ENCODE measurements at places on chromosomes 1 and 21.

- DNase-seq = no peak
Measured at GRCh38 chr1:6476483-6476882, 10.5 kb upstream of the TNFRSF25 start.

DNA sequence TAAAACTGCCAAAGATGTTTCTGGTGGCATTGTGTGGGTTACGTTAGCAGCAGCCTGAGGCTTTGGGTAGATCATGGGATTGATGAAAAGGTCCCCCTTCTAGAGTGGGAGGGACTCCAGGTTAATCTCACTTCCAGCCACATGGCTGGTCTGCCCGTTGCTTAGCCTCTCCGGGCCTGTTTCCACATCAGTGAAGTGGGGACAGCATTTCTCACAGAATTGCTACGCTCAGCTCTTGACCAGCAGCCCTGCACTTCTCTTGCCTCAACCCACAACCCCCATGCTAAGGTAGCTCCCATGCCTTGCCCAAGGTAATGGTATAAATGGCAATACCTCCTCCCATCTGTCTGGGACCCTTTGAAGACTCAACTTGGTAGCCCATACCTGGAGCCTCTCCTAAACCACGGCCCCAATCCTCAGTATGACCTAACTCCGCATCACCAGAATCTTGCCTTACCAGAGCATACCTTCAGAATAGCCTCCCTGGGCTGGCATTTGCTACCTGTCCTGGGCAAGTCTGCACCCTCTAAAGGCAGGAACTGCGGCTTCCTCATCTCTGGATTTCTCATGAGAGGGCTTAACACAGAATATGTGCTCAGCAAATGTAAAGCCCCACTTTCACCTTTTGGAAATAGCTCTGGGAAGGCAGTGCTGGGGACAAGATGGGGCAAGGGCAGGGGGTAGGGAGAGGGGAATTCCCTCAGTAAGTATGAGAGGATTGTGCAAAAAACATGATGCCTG is 10.9 kb upstream of the GUCA2A start:
- DNase-seq = no peak

DNA sequence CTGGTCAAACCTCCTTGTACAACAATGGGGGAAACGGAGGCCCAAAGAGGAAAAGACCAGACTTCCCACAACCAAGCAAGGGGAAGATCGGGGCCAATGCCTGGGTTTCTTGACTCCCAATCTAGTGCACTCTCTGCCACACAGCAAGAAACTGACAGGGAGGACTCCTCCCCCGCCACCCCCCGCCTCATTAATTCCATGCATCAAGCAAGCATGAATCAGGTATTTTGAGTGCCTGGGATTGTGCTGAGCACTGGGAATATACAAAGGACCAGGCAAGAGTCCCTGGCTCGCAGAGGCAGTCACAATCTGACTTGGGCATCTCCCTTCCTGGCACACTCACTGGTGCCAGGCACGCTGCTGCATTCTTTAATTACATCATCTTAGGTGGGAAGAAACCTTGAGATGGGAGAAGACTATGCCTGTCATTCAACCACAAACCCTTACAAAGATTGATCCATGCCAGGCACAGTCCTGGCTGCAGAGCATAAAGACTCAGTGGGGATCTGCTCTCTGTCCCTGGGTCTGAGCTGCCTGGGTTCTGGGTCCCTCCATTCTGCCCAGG is 4.4 kb upstream of the KCNC4 start:
- peak; percentile 41 for DNase-seq

- DNase-seq = no peak
Measured at GRCh38 chr21:39265603-39266002, 47.8 kb downstream of the BRWD1 start.

GRCh38 chr1:164587617-164588501 is 28.9 kb downstream of the PBX1 start:
- no peak for DNase-seq

DNA sequence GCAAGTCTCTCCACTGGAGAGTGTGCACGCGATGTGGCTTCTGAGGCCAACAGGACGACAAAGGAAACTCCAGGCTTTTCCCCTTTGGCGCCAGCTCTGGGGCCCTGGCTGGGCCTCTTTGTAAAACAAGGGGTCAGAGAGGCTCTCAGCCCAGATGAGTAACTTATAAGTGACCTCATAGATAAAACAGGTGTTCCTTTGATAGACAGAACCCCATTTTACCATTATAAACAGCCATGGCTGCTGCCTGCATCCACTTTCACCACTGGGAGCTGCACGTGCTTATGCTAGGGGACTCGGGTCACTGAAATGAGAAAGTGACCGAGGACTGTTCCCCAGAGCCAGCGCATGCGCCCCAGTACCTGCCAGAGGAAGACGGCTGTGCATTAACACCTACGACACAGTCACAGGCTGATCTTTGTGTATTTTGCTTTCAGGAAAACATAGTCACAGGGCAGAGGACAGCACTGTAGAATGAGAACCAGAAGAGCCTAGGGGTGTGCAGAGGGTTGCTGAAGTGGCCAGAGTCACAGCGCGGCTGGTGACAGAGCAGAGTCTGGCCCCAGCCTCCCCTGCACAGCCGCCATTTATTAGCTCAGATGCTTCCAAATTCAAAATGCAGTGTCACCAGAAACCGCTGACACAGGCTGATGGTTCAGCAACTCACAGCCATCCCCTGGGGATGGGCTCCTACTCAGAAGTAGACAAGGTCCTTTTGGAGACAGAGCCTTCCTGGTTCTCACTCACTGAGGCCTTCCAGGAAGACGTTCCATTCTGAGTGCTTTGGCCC is 12.7 kb downstream of the RNF207 start:
- no peak for DNase-seq

DNA sequence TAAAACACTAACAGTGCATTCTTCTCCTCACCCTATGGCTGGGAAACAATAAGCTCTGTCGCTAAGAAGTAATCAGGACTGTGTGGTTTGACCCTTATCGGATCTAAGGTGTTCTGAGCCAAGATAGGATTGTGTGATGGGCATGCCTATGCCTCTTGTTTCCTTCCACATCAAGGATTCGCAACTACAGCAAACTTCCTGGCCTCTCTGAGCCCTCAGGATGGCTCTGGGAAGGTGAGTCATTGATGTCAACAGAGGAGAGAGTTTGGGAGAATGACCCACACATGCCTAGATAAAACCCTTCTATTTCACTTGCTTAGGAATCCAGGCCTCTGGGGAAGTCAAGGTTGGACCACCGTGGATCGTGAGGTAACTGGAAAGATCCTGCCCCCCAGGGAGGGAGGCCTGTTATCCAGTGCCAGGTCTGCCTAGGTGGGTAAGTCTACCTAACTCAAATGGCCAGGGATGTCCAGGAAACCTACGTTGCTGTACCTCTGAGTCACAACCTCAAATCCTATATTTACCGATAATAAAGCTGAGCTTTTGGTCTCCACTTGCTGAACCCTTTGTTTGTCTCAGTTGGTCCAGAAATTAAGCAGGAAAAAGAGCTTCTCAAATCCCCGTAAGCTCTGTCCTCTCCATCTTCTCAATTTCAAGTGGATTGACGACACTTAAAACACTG is 27.4 kb downstream of the TIAM1 start:
- DNase-seq = no peak

DNA sequence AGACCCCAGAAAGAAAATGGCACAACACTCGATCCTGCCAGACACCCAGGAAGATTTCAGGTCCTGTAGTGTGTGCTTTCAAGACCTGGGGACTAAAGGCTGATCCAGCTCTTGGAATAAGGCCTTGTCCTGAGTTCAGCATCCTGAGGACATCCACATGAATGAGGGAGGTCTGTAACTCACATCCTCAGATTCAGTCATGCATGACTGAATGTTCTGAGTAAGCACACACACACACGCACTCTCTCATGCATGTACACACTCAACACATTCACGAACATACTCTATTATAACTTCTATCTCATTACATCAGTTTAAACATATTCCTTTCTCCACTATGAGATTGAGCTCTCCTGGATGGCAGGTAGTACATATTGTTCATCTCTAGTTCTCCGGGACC is 273.4 kb upstream of the BEND5 start:
- DNase-seq = no peak

DNA sequence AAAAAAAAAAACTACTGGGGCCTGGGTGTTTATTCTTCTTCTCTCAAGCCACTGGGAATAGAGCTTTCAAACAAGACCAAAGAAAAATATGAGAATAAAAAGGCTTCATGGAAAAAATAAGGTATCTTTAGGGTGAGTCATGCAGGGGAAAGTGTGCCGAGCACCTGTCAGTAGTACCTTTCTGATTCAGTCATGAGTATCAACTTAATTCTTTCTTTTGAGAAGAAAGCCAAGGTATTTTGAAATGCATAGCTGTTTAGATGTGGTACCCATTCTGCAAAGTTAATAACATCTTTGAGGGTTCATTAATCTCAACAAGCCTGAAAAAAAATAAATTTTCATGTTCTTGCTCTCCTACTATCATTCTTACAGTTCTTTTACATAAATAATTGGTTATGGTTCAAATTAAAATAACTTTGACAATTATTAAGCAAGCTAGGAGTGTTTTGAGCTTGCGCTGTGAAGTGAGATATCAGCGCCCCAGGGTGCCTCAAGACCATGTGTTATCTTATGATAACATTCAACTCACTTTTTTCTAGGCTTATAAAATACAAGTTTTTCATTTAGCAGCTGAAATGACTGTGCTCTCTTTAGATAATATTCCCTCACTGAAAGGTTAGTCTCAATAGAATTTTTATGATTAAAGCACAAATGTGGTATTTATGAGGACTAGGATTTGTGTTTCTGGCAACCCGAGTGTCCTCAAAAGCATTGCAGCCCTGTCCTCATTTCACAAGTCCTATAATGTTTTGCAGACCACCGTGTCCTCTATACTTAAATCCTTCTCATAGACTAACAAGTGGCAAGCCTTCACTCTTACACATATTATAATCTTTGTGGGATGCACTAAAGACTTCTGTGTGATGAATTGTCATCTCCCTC is 138.6 kb downstream of the SLC44A5 start:
- no peak for DNase-seq

DNA sequence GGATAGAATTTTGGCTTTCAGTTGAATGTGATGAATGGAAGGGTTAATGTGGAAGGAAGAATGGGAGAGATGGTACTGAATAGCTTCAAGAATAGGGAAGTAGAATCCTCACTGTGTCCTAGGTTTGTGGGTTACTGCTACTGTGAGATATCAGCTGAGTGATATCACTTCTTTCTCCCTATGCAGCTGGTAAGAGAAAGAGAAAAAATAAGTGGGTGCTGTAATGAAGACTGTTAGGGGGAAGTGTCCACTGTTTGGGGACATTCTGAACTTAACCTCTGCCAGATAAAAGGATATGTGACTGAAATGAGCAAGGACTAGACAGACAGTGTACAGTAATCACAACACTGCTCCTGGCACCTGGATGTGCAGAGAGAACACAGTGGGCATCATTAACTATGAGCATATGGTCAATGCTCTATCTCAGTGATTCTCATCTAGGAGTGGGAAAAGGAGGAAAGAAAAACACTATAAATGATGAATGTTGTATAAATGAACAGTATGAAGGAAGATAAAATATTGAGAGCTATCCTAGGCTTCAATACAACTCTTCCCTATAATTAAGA is 25.6 kb upstream of the MOB3C start:
- no peak for DNase-seq

GRCh38 chr1:89022167-89022959 is at the start of gene GBP3:
Gene GBP3, minus strand, starts transcription at chr1:89022866. Its CDS starts 2,145 bp downstream, at chr1:89020721.
- no peak for DNase-seq

GRCh38 chr21:27550287-27550686 is 583.4 kb upstream of the ADAMTS5 start:
- DNase-seq = no peak

- no peak for DNase-seq
Measured at GRCh38 chr1:55067914-55068313, 28.6 kb downstream of the PCSK9 start.

- no peak for DNase-seq
Measured at GRCh38 chr21:17467829-17468228, 45.0 kb upstream of the CXADR start.

DNA sequence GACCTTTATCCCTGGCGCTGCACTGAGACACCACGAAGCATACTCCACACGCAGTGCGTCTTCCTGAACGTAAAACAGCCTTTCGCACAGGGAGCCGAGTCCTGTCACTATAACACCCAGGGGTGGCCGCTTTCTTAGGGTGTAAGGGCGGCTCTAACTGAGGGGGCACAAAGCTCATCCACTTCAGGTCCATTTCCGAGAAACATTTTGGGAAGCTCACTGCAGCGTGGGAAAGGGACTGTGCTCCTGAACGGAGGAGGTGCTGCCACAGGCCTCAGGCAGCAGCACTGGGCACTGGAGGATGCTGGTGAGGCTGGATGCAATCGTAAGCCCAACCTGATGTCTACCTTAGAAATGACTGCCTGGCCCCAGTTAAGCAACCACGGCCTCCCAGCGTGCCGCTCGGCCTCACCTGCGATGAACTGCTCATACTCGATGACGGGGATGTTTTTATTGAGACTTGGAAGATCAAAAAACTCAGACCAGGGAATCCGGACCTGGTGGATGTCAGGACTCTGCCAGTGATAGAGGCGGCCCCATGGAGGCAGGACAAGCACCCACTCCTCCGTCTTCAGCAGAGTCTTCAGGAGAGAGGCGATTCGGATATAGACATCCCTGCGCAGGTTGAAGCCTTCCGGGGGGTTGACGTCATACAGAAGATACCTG is 2.3 kb downstream of the POFUT2 start:
- DNase-seq = peak; percentile 31

GRCh38 chr21:18053151-18053550 is 191.5 kb upstream of the CHODL start:
- DNase-seq = no peak

- DNase-seq = no peak
Measured at GRCh38 chr1:93200086-93200620, 19.6 kb downstream of the CCDC18 start.

DNA sequence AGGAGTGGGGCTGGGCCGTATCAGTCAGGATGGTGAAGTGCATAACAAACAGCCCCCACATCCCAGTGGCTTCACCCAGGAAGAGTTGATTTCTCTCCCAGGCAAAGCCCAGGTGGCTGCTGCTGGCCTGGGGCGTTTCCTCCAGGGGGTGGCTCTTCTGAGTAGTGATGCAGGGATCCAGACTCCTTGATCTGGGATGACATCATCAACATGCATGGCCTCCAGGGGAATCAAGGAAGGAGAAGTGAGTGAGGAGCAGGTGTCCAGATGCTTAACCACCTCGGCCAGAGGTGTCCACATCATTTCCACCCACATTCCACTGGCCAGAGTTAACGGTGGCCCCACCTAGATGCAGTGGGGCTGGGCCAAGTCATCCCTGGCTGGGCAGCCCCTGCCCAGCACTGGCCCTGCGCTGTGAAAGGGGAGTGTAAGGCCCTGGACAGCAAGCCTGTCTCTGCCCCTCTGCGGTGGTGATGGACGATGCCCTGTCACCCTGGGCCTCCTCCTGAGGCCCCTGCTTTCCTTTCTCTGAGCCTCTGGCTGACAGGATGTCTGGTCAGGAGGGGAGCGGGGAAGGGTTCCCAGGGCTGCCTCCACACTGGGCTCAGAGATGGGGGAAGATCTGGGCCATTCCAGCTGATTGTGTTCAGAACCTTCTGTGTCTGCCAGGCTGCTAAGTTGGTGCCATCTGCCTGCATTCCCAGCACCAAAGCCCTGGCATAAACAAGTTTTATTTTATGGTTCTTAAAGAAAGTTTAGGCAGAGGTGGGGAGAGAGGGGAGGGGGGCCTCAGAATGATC is 598.2 kb downstream of the MATN1 start:
- DNase-seq = no peak
